Effector memory CD4-positive, alpha-beta T cell (primary cell): ENCODE measurements at places on chromosomes 7 and 10.

DNA sequence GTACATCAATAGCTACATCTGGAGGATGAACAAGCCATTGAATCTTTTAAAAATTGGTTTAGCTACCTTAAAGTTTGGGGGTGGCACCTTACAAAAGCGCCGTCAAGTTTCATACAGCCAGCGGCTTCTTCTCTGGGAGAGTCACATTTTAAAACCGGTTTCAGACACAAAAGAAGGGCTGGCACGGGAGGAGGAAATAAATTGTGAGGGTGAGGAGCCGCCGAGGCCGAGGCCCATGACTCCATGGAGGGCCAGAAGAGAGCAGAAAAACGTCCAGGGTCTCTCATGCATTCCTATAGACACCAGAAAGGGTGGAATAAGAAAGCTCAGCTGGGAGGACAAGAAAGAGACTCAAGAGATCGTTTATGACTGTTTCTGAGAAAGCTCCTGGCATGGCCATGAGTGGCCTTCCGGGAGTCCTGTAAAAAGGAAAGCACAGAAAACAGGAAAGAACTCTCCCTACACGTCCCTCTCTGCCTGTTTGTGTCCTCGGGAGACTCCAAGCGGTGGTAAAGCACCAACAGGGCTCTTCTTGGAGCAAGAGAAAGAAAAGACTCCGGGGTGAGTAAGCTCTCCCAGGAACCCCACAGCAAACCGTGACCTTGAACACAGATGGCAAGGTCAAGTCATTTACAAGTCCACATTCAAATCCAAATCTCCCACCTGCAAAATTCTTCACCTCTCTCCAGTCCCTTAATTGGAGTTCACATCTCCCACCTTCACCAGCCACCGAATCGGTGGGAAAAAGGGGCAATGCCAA is 1.8 kb downstream of the FRAT2 start:
- DNase-seq, result no peak

GRCh38 chr7:44172803-44173424 is 16.3 kb downstream of the GCK start:
- DNase-seq, result no peak

- no peak for DNase-seq
These were observed 202.1 kb downstream of the TNS3 start for GRCh38 chr7:47379629-47380324.

GRCh38 chr7:155593461-155594162 is 47.3 kb upstream of the CNPY1 start:
- DNase-seq, result no peak

- DNase-seq, result no peak
These were observed 64.6 kb downstream of the KLF6 start for GRCh38 chr10:3720228-3721019.

DNA sequence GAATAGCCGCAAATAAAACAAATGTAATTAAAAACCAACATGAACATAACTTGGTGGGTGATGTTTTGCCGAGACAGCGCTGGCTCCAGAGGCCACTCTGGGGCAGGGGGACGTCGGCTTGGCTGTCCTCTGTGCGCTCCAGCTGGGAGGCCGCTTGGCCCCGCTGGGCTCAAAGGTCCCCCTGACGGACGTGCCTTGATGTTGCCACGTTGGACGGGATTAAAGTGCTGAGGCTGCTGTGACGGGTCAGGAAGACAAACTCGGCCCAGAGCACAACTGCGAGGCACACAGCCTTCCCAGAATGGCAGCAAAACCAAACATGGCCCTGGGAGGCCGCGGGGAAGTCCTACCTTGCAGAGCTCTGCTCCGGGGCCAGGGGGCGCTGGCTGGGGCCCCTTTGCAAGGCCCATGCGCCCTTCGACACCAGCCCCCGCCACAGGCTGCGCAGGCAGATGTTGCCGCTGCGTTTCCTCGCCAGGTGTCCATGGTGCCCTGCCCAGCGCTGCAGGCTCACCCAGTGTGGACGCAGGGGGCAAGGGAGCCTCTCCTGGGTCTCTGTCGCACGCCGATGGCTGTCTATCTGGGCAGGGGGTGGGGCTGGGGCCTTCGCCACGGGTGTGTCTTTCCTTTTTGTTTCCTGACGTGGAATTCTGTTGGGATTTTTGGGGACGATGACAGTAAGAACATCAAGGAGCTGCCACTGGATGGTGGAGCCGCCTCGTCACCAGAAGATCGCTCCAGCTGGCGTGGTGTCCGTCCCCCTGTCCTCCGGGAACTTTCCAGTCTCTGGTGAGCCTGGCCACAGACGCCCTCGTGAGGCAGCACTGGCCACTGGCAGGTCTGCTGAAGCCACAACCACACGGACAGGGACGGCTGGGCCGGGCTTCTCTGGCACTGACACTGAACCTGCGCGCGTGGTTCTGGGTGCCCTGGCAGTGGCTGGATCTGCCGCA is 99.6 kb upstream of the DIP2C start:
- no peak for DNase-seq

DNA sequence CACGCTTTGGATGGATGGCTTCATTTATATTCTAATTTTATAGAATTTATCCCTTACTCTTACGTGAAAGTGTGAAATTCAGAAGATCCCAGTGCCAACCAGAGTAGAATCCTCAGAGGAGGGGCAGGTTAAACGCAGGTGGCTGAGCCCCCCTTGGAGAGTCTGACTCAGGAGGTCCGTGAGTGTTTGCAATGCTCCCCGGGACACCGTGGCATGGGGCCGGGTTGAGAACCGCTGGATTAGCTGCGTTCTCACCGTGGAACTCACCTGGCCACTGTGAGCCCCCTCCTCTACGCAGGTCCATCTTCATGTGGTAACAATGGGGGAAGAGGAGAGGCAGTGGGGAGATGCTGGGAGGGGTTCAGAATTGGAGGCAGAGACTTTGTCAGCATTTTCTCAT is 638.0 kb upstream of the MKI67 start:
- DNase-seq, result no peak

DNA sequence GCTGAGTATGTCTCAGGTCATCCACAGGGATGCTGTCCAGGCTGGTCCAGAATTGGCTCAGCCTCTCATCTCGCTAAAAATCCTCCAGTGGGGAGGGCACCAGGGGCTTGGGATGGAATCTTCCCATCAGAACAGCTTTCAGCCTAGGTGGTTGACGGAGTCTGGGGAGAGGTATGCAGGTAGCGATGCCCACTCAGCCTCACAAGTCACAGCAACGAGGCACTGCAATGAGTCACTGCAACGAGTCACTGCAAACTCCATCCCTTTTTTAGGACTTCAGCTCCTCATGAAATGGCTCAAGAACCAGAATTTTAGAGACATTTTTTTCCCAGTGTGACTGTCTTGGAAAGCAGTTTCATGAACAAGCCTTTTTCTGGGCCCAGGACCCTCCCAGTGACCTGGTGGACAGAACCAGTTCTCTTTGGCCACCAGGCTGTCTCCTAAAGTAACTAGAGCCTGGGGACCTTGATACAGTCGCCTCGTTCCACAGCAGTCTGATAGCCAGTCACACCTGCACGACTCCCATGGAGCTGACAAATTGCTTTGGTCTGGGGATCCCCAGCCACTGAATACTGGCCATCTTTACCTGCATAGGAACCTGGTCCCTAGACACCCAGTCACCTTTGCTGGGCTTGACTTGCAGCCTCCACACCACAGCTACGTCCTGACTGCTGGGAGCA is 41.3 kb upstream of the PPP2R2D start:
- no peak for DNase-seq

GRCh38 chr7:118169146-118169545 is 14.8 kb upstream of the LSM8 start:
- no peak for DNase-seq

DNA sequence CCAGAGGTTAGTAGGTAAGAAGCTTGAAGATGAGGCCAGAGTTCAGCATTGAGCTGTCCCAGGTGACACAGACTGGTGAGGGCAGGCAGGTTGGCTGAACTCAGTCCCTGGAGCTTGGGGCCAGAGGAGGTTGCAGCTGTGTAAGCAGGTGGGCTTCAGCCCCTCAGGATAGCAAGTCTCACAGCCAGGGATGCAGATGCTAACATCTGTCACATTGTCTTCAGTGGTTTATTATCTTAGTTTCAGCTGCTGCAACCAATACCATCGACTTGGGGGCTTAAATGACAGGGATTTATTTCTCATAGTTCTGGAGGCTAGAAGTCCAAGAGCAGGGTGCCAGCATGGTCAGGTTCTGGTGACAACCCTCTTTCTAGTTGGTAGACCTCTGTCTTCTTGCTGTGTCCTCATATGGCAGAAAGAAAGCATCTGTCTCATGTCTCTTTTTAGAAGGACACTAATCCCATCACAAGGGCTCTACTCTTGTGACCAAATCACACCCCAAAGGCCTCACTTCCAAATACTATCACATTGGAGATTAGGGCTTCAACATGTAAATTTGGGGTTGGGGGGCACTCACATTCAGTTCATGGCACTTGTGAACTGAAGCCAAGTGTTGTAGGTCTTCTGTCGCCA is 146.2 kb downstream of the KIAA1217 start:
- DNase-seq, result no peak

GRCh38 chr10:119536508-119537025 is 6.0 kb downstream of the RGS10 start:
- DNase-seq, result no peak

GRCh38 chr10:15558136-15558535 is 161.6 kb downstream of the ITGA8 start:
- DNase-seq, result no peak

- DNase-seq, result no peak
These were observed 215.3 kb downstream of the DGKB start for GRCh38 chr7:14687241-14687640.

DNA sequence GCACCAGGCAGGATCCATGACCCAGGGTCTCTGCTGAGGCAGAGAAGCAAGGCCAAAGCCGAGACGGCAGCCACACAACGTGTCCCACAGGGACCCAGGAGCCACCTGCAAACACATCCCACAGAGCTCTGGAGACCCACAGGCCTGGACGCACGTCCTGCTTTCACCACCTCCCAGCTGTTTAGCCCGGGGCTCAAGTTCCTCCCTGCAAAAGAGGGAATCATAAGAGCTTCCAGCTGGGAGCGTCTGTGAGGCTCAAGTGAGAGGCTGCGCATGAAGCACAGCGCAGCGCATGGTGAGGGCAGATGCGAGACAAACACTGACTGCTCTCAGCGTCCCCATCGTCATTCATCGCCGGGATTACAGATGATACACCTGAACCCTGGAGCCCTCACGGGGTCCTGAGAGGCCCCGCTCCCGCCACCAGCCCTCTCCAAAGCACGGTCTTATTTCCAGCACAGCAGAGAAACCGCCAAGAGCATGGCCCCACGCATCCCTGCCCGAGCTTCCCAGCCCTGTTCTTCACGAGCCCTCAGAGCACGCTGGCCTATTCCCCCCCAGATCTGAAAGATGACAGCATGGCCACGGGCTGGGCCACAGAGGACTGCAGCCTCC is 88.7 kb downstream of the MAD1L1 start:
- DNase-seq, result no peak

GRCh38 chr7:107230334-107230733 is 61.5 kb downstream of the HBP1 start:
- DNase-seq, result no peak

- DNase-seq, result no peak
These were observed 237.4 kb downstream of the FOXP2 start for GRCh38 chr7:114652041-114652440.

DNA sequence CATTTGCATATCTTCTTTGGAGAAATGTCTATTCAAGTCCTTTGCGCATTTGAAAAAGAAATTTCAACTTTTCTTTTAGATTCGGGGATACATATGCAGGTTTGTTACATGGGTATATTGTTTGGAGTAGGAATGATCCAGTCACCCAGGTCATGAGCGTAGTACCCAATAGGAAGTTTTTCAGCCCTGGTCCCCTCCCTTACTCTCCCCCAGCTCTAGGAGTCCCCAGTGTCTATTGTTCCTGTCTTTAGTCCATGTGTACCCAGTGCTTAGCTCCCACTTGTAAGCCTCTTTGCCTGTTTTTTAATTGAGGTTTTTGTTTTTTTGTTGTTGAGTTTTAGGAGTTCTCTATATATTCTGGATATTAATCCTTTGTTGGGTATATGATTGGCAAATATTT is 63.3 kb downstream of the SND1 start:
- no peak for DNase-seq

DNA sequence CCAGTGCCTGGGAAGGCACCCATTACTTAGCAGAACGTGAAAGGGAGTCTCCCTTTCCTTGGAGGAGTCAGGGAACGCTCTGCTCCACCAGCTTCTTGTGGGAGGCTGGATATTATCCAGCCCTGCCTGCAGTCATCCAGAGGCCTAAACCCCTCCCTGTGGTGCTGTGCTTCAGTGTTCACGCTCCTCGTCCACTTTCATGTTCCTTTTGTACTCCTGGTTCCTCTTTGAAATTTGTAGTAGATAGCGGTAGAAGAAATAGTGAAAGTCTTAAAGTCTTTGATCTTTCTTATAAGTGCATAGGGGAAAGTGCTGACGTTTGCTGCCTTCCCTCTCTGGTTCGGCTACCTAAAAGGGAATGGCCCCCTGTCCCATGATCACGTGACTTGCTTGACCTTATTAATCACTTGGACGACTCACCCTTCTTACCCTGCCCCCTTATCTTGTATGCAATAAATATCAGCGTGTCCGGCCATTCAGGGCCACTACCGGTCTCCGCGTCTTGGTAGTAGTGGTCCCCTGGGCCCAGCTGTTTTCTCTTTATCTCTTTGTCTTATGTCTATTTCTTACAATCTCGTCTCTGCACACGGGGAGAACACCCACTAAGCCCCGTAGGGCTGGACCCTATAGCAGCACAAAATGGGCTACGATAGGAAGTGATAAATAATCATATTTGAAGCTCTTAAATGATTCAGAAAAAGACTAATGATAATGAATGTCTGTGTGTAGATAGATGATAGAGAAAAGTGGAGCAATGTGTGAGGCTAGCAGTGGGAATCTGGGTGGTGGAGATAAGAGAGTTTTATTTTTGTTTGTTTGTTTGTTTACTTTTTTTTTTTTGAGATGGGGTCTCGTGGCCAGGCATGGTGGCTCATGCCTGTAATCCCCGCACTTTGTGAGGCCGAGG is 5.8 kb upstream of the ESYT2 start:
- DNase-seq, result no peak

DNA sequence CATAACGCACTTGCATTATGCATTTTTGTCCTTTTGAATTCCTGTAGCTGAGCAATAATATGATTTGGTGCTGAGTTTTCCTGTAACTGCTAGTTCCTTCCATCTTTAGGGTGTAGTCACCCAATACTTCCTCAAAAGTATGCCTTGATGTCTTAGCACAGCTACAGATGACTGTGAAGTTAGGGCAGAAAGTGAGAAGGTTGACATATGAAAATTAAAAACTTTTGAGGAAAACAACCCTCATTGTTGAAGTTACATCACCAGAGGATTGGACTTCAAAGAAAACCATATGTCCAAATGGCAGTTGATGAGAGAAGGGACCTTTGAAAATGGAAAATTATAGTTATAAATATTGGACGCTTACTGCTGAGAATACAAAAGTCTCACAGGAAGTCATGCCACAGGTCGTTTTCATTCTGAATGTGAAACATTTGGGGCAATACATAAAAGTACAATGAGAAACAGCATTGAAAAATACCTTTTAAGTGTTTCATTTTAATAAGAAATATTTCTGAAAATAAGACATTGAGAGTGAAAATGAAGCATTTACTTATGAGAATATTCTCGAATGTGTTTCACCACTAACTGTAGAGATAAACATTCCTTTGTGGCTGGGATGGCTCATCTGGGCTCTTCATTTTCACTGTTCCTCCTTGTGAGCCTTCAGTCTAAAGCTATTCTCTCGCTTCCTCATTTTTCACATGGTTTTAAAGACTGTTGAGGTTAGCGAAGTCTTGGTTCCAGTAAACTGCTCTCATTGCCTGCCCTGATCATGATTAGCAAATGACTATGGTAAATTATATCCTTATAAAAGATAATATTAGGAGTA is 61.4 kb upstream of the NME8 start:
- DNase-seq, result no peak
